ENCODE measurements at places on chromosomes 6 and 20.

GRCh38 chr20:42368910-42369309 is 750.7 kb upstream of the CHD6 start:
- DNase-seq, result no peak

DNA sequence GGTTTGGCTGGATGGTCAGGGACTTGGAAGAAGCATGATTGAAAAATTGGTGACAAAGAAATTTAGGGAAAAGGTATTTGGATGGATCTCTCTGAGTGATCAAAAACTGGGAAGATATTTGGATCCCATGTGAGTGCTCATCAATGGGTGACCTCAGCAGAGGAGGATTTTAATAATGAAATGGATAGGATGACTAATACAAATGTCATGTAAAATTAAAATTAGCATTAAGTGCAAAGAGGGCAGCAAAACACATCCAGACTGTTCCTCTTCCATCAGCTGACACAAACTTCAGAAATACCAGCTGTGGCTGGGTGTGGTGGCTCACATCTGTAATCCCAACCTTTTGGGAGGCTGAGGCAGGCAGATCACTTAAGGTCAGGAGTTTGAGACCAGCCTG is 151.7 kb downstream of the THBS2 start:
- peak; percentile 9 for DNase-seq

DNA sequence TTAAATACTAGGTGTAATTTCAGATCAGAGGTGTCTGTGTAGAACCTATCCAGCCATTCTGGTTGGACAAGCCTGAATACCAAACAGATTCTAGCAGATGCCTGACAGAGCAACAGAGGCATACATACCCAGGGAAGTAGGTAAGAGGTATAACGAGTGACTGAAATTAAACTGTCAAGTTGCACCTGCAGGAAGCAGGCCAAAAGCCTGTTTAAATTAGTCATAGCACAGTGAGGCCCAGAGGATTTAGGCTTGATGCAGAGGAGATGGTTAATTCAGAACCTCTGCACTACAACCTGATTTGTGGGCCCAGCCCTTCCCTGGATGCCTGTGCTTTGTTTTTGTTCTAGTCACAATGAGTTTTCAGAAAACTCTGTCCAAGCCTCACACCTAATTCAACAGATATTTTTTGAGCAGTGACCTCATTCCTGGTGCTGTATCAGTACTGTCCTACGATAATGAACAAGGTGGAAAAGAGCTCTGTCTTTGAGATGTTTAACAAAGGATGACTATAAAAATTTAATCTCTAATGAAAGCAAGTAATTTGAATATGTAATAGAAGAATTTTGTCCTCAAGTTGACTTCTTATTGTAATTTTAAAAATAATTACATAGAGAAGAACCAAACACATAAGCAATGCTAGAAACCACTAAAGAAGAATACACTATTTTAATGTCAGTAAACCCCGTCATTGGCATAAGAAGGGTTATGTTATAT is 31.7 kb downstream of the C6orf58 start:
- no peak for DNase-seq

DNA sequence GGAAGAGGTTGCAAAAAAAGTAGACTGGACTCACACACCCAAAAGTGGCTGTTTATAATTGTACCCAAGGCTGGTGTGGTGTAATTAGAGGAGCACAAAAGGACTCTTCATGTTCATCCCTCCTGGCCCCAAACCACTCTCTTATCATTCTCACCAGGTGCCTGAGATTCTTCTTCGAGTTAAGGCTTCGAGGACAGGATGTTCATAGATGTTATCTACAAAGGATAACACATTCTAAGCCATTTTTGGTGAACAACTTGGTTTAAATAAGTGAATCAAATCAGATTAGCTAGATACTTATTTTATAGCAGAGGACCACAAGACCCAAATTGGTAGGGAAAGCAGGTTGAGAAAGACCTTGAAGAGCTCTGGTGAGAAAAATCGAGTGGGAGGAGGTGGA is 73.1 kb upstream of the SUPT3H start:
- DNase-seq, result no peak

DNA sequence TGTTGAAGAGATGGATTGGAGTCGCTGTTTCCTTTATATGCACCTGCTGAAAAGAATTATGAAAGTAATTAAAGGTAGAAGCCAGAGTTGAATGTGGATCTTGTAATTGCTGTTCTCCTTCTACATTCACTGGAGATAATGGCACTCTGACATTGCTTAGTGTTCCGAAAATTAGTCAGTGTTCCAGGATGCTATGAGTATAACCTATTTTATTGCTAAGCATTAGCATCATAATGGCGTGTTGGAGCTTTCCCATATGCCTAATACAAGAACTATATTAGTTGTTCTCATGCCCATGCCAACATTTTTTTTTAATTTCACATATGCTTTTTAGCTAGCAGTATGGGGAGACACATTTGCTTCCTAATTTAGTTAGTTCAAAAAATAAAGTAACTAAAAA is 236.4 kb downstream of the ARHGAP18 start:
- DNase-seq, result no peak

DNA sequence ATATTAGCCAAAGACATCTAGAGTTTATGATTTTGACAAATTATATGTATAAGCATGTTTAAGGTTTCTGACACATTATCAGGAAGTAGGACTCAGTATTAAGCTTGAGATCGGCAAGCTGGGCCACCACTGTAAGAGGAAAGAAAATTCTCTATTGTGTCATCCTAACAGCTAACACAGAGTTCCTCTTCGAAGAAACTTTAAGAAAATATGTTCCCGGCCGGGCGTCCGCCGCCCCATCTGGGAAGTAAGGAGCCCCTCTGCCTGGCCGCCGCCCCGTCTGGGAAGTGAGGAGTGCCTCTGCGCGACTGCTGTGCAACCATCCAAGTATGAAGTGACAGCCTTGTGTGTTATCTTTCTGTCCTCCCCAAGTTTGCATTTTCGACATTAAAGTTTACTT is 23.0 kb downstream of the USP49 start:
- DNase-seq, result no peak

DNA sequence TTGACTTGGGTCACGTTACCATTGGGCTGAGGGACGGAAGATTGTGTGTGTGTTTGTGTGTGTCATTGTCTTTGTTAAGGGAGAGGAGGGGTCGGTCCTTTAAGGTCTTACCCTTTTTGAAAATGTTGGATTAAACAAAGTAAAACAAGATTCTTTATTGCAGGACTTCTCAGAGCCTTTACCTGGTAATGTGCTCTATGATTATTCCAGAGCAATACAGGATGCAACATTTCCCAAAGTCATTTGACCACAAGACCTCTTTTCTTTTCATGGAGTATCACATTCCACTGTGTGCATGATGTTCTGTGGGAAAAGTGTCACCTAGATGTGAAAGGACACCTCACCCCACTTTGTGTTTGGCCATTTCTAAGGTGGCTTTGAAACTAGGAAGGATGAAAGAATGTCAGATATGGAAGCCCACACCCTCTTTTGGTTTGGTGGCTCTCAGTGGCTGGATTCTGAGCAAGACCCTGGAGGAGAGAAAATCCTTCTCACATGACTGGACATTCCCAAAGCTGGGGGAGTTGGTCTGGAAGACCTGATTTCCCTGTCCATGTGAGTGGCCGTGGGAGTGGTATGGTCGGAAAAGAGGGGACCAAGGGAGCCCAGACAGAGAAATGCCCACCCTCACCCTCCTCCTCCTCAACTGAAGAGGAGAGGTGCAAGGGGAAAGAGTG is 18.2 kb upstream of the ZNF831 start:
- DNase-seq, result no peak

- DNase-seq, result no peak
Observed at GRCh38 chr6:143747347-143747842, 69.6 kb downstream of the PHACTR2 start.

GRCh38 chr6:170523256-170524171 is 29.6 kb downstream of the PSMB1 start:
- DNase-seq, result no peak

GRCh38 chr20:52668626-52669025 is 303.5 kb upstream of the TSHZ2 start:
- DNase-seq, result no peak

DNA sequence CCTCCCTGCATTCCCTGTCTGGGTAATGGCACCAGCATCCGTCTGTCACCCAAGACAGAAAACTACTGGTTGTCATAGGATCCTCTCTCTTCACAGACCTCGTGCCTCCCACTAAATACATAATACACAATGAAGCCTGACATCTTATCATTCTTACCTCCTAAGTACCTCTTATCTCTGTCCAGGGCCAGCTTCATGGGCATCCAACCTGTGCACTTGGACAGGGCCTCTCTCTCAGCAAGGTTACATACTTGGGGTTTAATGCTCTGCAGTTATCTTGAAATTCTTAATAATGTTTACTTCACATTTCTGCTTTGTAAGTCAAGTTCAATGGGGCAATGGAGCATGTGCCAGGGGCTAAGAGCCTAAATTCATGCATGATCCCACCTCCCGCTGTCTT is 30.8 kb upstream of the KLHL31 start:
- no peak for DNase-seq

DNA sequence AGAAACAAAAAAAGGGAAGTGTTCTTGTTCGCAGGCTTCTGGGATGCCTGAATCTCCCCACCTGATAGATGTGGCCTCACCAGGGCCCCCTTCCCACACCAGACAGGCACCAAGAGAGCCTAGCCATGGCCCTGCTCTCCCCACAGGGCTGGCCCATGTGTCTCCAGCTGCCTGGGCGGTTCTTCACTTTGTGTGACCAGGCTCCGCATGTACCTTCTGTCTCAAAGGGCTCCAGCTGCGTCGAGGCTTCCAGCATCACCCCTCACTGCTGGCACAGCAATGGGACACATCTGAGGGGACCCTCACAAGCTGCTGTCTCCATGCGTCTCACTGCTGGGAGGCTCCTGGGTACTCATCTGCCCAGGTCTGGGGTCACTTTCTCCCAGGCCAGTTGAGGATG is 362.9 kb downstream of the ZFAND3 start:
- DNase-seq, result no peak

DNA sequence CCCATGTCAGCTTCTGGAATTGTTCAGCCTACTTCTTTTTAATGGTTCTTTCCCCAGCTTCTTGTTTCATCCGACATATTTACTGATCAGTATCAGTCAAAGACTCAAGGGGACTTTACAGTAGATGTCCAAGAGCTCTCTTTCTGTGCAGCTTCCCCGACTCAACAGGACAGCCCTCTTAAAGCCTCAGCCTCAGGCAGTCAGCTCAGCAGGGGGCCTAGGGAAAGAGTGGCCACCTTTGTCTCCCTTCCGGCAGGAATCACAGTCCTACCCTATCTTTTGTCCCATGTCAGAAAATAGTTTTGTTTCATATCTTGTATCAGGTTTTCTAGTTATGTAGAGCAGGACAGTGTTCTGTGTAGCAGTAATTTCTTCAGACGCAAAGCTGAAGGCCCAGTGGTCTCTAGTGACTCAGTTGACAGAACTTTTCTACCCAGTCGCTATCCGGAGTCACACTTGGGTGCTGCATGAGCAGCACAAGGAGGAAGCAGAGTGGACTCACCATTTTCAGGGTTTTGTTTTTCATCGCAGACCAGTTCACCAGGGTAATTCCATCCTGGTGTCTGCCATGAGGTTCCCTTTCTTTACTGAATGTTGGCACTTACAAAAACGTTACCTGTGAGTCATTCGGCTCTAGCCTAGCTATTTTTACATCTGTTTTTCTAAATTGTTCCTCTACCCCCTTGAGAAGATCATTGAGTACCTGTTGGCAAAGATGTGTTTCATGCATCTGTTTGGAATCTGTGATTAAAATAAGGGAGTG is 47.7 kb downstream of the SPATA2 start:
- no peak for DNase-seq

DNA sequence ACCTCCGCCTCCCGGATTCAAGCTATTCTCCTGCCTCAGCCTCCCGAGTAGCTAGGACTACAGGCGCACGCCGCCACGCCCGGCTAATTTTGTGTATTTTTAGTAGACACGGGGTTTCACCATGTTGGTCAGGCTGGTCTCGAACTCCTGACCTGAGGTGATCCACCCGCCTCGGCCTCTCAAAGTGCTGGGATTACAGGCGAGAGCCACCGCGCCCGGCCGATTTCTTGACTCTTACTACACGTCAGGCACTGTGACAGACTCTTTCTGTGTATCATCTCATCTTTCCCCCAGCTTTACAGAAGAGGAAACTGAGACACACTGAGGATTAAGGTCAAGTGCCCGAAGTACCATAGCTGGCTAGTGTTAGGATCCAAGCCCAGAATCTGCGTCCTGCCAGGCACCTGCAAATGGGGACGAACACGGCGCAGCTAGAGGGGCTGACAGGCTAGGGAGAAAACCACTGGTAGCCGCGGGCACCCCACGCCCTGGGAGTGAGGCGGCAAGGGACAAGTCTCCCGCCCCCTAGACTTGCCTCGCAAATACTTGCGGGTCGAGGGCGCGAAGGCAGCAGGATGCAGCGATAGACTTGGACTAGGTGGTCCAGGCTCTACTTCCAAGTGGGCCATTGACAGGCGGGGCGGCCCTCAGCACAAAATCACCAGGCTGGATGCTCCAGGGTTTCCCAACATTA is 1.1 kb upstream of the TAF8 start:
- no peak for DNase-seq

DNA sequence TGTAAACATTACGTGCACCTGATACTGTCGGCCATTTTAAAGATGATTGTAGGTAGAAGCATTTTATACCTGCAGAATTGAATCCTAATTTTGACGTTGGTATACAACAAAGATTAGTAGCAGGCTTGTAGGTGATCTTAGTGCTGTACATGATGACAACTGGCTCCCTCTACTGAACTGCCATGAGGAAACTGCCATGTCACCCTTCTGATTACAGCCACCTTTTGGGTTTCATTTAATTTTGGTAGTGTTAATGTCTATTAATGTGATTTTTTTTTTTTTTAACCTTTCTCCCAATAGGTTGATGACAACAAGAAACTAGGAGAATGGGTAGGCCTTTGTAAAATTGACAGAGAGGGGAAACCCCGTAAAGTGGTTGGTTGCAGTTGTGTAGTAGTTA is 2.3 kb downstream of the RPS12 start:
- DNase-seq, result no peak

DNA sequence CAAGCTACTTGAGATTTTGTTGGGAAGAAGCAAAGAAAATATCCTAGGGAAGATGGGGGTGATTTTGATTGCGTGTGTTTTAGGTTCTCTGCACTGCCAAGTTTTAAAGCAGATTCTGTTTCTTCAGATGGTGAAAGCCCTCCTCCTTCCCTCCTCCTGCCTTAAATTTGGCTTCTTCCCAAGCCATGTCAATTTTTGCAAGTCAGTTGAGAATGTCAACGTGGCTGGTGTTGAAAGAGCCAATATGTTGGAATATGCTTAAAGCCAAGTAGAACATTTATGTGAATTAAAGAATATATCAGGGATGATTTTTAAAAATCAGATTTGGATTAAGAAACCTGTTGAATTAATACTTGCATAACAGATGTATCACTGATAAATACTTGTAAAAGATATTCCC is 270.8 kb downstream of the ARID1B start:
- DNase-seq, result no peak

DNA sequence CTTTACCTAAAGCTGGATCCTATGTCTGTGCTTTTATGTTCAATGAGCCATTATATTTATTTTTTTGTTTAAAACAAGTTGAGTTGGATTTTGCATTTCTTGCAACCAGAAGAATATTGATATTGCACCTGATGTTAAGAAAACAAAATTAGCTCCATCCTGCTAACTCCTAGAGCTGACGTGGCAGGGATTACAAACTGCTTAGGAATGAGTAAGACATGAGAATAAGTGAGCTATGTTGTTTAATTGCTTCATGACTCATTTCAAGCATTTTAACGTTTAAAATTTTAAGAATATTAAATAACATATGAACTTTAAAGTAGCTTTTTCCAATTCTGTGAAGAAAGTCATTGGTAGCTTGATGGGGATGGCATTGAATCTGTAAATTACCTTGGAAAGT is 663.5 kb downstream of the EPM2A start:
- no peak for DNase-seq

GRCh38 chr6:12605888-12606345 is 110.7 kb upstream of the PHACTR1 start:
- peak; percentile 51 for DNase-seq

GRCh38 chr20:48603819-48604405 is 223.9 kb downstream of the PREX1 start:
- no peak for DNase-seq
